ENCODE measurements at places on chromosomes 6 and 20.

DNA sequence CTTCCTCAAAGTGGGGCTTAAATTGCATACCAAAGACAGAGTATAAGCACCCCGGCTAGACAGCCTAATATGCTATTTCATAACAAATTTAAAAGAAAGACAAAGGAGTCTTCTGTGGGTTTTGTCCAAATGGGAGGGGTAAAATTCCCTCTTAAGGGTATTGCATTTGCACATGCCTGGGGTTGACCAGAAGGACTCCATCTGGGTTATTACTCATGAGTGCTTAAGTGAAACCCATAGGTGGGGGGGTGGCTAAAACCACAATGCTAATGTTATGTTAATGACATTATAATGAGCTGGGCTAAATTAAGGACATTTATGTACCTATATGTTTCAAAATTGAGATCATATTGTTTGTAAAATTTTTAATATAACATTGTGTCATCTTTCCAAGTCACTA lies 15.0 kb downstream of the IMPG1 start:
- DNase-seq, result no peak

GRCh38 chr20:42688576-42688975 lies 501.1 kb downstream of the PTPRT start:
- DNase-seq, result no peak

GRCh38 chr6:168377856-168378832 lies 58.6 kb upstream of the DACT2 start:
- DNase-seq, result no peak

- no peak for DNase-seq
Observed at GRCh38 chr6:130742131-130742681, 85.0 kb upstream of the SMLR1 start.

DNA sequence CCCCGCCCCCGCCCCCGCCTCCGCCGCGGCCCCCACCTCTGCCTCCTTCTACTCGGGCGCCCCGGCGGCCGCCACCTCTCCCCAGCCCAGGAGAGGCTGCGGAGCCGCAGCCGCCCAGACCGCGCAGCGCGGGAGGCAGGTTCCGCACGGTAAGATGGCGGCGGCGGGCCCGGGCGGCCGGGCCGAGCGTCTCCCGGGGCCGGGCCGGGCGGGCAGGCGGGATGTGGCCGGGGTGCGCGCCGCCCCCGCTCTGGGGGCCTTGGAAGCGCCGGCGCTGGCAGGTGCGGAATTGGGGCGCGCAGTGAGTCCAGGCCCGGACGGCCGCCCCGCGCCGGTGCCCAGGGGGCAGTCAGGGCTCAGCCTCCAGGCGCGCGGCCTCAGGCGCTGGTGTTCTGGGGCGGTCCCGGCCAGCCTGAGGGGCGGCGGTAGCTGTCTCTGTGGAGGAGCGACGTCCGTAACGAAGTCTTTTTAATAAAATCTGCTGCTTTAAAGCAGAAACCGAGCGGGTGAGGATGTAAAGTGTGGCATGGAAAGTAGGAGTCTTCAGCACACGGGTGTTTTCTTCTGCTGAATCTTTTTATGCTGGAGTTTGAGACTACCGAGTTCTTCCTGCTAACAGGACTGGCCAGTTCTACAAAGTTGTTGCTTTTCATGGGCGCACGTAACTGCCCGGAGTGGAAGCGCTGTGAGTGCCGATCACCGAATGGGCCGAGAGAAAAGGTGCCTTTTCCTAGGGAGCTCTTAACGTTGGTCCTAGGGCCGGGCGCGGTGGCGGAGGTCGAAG lies at the start of gene GID8:
TSS of gene GID8 (plus strand) at position 43 of the 784 bp plus-strand sequence. CDS start 3,356 bp downstream, outside the sequence.
- DNase-seq, result no peak

GRCh38 chr6:52336919-52337561 lies 24.9 kb upstream of the PAQR8 start:
- DNase-seq, result no peak

DNA sequence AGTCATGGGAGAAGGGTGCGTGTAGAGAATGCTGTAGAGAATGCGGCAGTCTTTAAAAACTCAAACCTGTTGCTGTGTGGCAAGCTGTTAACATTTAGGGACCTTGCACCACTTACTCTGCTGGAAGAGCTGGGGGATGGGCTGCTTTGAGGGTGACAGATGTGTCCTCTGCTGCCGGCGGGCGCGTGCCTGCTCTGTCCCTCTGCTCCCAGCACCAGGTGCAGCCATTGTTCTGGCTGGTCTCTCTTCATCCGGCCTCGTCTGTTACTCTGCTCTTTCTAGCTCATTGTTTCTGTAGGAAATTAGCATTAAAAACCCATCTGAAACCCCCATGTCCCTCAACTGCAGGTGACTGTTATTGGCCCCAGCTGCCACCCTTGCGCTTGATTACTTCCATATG lies 78.5 kb downstream of the CBFA2T2 start:
- no peak for DNase-seq

GRCh38 chr6:159943968-159944598 lies 24.8 kb upstream of the IGF2R start:
- no peak for DNase-seq

GRCh38 chr6:109166673-109167072 lies 71.4 kb downstream of the CEP57L1 start:
- DNase-seq, result no peak

DNA sequence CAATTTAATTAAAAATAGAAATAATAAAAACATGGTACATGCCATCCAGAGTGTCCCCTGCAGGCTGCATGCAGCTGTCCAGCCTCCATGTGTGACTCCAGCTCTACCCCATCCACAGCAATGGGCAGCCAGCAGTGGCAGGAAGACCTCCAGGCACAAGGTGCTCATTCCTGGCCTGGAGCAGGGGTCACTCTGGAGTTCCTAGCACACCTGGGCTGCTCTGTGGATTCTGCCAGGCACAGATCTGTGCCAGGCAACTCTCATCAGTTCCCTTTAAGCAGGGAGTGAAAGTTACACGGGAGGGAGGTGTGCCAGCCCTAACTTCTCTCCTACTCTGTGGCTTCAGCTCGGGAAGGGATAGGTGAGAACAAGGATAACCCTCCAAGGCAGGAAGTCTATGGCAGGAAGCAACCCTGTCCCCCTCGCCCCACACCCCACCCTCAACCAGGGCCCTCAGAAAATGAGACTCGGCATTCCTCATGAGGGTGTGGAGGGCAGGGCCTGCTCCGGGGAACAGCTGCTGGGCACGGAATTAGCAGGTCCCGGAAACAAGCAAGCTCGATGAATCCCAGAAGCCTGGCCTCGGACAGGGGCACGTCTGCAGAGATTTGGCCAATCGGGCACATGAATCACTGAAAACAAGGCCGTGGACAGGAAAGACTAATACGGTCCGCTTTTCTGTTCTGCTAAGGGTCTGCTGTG lies 10.0 kb downstream of the JPH2 start:
- no peak for DNase-seq

DNA sequence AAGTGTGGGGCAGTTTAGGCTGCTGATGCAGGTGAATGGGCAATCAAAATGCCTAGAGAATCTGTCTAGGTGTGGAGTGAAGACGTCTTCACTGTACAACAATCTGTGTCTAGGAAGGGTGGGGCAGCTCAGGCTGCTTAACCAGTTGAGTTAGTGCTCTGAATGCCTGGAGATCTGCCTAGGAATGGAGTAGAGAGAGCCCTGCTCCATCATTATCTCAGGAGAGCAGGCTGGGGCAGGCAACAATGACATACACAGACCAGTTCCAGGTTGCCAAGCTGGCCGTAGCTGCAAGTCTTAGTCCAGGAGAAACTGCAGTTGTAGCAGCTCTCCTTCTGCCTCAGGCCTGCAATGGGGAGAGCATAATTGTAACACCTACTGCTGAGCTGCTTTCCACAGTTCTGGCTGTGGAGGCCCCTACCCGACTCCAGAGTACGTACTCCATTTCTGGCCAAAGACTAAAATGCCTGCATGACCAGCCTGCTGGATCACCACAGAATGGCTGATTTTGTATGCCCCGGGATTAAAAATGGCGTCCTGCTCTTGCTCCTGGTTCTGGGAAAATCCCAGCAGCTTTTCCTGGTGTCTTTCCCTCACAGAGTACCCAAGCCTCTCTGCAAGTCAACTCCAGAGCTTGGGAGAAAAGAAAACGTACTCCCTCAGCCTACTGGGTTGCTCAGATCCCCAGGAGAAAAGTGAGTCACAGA lies 545.4 kb downstream of the ADGRB3 start:
- no peak for DNase-seq

DNA sequence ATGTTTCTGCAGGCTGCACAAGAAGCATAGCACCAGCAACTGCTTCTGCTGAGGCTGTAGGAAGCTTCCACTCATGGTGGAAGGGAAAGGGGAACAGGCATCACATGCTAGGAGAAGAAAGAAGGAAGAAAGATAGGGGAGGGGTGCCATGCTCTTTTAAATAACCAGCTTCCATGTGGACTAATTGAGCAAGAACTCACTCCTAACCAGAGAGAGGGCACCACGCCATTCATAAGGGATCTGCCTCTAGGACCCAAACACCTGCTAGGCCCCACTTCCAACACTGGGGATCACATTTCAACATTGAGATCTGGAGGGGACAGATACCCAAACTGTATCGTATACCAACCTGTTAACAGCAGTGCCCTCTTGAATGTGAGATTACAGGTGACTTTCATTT lies 46.9 kb upstream of the ARMC2 start:
- DNase-seq, result no peak

- no peak for DNase-seq
Observed at GRCh38 chr6:69994251-69994650, 127.9 kb downstream of the COL19A1 start.

GRCh38 chr6:1629316-1629715 lies 19.6 kb downstream of the FOXC1 start:
- no peak for DNase-seq

DNA sequence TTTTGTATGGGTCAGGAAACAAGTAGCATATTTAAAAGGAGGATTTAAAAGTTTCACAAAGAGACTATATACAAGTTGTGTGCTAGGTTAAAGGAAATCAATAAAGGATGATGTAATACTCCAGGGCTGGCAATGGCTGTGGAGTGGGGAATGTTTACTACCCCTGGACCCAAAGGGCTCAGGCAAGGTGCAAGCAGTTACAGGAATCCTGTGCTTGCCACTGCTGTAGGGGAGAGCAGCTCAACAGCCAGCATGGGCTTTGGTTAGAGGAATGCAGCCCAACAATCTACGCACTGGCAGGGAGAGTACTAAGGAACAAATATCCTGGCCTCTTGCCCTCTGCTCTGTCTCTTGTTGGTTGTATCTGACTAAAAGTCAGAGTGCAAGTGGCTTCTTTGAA lies 1642.2 kb downstream of the KHDRBS2 start:
- no peak for DNase-seq

DNA sequence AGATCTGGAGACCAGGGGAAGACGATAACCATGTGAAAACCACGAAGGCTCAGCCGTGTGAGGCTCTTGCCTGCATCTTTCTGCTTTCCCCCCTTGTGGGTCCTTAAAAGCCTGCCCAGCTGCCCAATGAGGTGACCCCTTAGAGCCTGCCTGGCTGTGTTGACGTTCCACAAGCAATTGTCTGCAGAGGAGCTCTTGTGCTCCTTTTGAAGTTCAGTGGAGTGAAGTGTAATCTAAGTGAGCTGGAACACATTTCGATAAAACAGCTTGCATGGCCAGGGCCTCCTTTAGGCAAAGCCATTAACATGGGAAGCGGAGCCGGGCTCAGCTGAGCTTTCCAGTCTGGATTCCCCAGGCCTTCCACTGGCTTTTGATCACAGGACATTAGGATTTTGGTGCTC lies 27.3 kb upstream of the TCP11 start:
- DNase-seq, result no peak
